ENCODE measurements at places on chromosomes 7 and 10. TPM values are rescaled to one million over a fixed set of nuclear protein-coding genes. Genes with fewer than 3 reads are reported as not detected.

Gene LRRN3
- 127 TPM for total RNA-seq

Gene ADARB2
- total RNA-seq: 0.37 TPM

Gene GPR15LG
- total RNA-seq: not detected

Gene SLC26A3
- total RNA-seq: not detected

Gene CPEB3
- total RNA-seq: 3.8 TPM

Gene CLCN1
- total RNA-seq: 0.07 TPM

Gene FEZF1
- total RNA-seq: not detected

Gene NUDT13
- 0.42 TPM for total RNA-seq

Gene TMEM229A
- not detected for total RNA-seq

Gene PARP12
- total RNA-seq: 172 TPM

Gene ANXA8L1
- 0.22 TPM for total RNA-seq

Gene SLIT1
- 0.47 TPM for total RNA-seq

Gene LIPK
- not detected for total RNA-seq

Gene NKX1-2
- not detected for total RNA-seq

Gene ITPRID1
- not detected for total RNA-seq

Gene SORCS1
- not detected for total RNA-seq

Gene SPDYE16
- 0.05 TPM for total RNA-seq

Gene JAKMIP3
- 1.1 TPM for total RNA-seq

Gene SLC29A3
- total RNA-seq: 2.7 TPM

Gene MACROH2A2
- 3.5 TPM for total RNA-seq

Gene MSMB
- not detected for total RNA-seq

Gene GAD2
- not detected for total RNA-seq

Gene FOXI2
- total RNA-seq: not detected

Gene BUD31
- total RNA-seq: 111 TPM

Gene PON1
- not detected for total RNA-seq

Gene CRPPA
- total RNA-seq: 1.1 TPM

Gene PSD
- 2.4 TPM for total RNA-seq

Gene MOGAT3
- not detected for total RNA-seq

Gene DYNC1I1
- not detected for total RNA-seq

Data from T-helper 1 cell treated with Interleukin-12 subunit alpha and Interleukin-12 subunit beta and Interleukin-4 antibody, amounts not matched to agents 30 ng/mL and 1 ng/mL, for 36 hours (primary cell).